ENCODE measurements at places on chromosomes 2 and 18.

DNA sequence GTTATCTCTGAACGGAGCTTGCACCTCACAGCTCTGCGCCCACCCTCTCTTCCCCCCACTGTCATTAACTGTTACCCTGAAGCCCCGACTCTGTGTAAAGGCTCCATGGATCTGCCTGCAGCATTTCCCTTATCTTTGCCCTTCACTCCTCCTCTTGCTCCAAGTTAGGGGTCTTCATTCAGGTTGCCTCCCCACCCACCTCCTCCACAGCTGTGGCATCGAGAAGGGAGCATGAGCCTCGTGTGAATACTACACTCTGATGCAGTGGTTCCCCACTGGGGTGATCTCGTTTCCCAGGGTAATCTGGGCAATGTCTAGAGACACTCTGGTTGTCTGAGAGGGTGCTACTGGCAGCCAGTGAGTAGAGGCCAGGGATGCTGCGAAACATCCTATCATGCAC lies 51.4 kb downstream of the REEP1 start:
- no peak for DNase-seq

- DNase-seq = no peak
Observed at GRCh38 chr2:151902829-151903228, 74.6 kb upstream of the ARL5A start.

GRCh38 chr2:86806059-86806857 lies 15.5 kb upstream of the CD8A start:
- DNase-seq = no peak

DNA sequence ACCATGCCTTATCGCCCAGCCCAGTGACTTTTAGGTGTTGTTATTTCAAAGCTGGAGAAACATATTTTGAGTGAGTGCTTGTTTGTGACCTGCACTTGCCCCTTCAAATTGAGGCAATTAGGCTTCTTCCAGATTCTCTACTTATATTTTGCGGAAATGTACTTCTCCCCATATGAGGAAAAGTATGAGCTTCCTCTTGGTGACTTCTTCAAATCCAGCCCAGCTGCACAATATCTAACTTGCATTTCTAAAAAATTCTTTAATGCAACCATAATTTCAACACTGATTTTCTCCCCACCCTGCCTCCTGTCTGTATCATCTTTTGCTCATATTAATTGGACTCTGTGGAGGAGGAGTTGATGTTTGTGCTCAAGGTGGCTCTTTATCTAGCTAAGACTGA lies 391.2 kb upstream of the POU3F3 start:
- no peak for DNase-seq

DNA sequence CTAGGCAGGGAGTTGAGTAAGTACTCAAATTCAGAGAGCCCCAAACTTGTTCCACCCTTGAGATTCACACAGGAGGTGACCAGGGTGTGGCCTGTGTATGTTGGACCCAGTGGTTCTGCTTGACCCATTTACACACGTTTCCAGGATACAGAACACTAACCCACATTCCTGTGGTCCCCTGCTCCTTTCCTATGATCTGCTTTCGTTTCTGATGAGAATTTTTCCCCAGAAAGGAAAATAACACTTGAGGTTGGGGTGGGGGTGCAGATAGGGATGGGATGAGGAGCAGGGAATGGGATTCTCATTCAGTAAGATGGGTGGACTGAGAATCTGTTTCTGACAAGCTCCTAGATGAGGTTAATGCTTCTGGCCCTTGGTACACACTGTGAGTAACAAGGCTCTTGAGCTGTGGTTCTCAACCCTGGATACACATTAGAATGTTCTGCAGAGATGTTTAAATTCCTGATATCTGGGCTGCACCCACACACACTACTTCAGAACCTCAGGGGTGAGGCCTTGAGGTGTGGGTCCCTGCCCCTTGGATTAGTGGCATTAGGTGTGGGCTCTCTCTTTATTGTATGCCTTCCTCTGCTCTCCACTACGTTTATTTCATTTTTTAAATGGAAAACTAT lies 58.4 kb downstream of the TPGS2 start:
- DNase-seq = no peak
